Globus pallidus (tissue), 1 donor: ENCODE measurements at places on chromosomes 13 and 19.
A peak's percentile ranks its signal among the peaks of the same experiment; 100 is the strongest.

GRCh38 chr19:2534423-2535013, 58.6 kb downstream of the GADD45B start:
- DNase-seq: no peak

- no peak for DNase-seq
Observed at GRCh38 chr19:39677961-39678889, 22.5 kb downstream of the LGALS16 start.

GRCh38 chr19:13974073-13974472, 21.8 kb downstream of the DCAF15 start:
- DNase-seq: no peak

DNA sequence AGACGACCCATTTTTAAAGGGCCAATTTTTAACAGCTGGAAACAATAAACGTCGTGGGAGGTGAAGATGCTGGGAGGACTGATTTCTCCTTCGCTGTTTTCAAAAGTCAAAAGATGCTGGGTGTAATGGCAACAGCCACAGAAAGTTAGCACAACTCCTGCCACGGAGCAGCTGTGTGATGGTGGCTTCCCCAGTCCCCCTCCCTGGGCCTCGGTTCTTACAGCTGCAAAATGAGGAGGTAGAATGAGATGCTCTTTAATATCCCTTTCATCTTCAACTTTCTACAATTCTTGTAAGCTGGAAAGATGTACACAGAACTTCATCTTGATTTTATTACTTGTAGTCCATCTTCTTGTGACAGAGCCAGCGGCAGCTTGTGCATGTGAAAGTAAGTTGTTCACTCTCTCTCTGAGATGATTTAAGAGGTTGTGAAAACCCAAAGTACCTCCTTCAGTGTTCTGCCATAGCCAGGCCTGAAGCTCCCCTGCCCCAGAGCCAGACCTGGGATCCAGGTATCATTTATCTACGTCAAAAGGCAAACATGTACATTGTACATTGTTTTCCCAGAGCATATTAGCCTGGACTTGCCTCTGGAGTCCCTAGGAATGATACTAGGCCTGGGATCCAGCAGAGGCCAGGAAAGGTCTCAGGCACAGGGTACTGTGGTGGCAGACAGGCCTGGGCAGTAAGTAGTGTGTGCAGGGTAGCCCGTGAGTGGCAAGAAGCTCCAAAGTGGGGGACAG, 3.4 kb upstream of the UBE2L5 start:
- DNase-seq: no peak

GRCh38 chr13:79987323-79987722, 353.6 kb downstream of the SPRY2 start:
- DNase-seq: no peak

DNA sequence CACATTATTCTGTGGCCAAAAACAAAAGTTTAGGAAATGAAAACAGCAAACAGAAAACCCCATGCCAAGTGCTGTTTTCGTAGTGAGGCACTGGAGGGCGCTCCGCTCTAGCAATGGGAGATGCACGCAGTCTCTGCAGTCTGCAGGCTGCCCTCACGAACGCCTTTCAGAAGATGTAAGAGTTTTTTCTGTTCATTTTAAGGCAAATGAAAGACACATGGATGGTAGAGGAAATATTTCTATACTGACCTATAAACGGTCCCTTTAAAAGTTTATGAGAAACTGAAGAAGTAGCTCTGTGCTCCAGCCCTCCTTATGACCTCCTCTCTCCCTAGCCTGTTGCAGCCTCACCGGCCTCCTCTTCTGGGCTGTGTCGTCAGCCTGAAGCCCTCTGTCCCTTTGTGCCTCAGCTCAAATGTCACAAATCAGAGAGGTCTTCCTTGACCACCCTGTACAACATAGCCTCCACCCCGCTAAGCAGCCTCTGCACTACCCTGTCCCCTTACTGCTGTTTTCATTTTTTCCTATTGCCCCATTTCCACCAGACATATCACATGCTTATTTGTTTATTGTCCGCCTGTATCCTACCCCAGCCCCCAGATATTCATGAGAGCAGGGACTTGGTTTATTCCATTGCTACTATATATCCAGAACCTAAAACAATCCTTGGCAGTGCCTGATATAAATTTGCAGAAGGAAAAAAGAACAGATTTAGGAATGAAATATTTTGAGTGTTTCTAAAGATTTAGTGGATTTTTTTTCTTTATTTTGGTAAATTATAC, 116.4 kb downstream of the TM9SF2 start:
- DNase-seq: peak; percentile 23

GRCh38 chr19:9043524-9043923, 33.3 kb upstream of the MUC16 start:
- no peak for DNase-seq

GRCh38 chr13:44868397-44868796, 120.9 kb downstream of the NUFIP1 start:
- DNase-seq: no peak

DNA sequence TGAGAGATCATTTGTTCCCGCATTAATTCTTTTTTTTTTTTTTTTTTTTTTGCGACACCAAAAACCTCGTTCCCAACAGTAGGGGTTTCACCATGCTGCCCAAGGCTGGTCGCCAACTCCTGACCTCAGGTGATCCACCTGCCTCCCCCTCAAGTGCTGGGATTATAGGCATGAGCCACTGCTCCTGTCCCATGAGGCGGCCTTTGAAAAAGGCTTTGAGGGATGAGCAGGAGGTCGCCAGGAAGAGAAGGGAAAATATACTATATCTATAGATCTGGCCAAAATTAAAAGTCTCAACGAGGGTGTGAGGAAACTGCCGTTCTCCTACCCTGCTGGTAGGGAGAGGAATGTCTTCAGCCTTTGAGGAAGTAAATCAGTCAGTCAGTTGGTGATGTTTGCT, 26.2 kb downstream of the ZNF473 start:
- DNase-seq: no peak

- DNase-seq: no peak
Observed at GRCh38 chr13:76552041-76552772, 334.0 kb downstream of the KCTD12 start.

DNA sequence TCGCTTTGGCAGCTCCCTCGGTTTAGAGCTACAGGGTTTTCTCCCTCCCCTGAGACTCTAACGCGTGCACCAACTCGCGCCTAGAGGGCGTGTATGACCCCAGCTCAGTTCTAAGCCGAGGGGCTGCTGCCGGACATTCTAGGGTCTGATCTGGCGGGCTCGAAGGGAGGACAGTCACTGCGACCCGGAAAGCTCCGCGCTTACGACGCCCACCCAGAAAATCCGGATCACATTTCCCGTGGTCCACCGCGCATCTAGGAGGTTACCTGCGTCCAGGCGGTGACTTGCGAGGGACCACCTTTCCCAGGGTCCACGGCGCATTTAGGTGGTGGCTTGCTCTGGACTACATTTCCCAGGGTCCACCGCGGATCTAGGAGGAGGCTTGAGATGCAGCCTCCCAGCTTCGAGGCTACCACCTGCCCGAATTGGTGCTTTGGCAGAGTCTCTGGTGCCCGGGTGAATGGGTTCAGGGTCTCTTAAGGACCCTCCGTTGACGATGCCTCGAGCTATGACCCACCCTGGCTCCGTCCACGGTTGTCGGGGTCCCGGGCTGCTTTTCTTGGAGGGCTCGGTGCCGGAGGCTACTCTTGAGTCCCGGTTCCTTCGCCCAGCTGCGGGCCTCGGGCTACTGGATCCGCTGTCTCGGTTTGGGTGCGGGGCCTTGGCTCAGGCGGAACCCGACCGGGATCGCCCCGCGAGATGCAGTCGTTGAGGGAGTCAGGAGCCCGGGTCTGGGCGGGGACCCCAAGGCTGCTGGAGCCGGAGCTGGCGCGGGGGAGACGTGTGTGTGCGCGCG, 30.5 kb downstream of the ZNF146 start:
- DNase-seq: no peak

DNA sequence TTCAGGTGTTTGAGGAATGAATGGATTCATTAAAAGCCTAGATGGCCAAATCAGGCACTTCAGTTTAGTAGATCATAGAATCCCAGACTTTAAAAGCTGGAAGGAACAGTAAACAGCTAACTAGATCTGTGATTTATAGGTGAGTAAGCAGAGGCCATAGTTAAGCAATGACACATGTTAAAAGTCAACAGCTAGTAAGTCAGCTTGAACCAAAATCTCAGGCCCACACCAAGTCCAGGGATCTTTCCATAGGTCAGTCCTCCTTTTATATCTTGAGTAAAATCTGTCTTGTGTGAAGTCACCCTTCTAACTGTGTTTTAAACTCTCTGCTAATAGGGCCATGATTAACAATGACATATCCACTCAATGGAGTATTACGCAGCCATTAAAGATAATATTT, 275.5 kb upstream of the SOX21 start:
- DNase-seq: no peak

DNA sequence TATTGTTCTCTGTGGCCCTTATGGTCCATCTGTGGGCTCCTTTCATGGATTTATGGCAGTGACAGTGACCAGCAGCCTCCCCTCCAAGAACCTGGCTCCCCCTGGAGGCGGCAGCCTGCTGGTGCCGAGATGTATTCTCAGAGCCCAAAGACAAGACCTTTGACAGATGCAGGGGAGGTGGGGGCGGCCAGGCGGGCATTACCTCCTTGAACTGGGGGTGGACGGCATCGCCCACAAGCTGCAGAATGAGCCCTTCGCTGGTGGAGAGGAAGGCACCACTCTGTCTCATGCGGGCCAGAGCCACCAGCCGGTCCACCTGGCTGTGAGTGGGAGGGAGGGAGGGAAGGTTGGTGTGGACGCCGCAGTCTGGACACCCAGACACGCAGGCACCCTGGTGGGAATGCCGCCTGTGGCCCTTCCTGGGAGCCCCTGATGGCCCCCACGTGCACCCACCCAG, 6.6 kb downstream of the ISOC2 start:
- peak; percentile 79 for DNase-seq

GRCh38 chr13:92991692-92992091, 234.9 kb upstream of the GPC6 start:
- no peak for DNase-seq

DNA sequence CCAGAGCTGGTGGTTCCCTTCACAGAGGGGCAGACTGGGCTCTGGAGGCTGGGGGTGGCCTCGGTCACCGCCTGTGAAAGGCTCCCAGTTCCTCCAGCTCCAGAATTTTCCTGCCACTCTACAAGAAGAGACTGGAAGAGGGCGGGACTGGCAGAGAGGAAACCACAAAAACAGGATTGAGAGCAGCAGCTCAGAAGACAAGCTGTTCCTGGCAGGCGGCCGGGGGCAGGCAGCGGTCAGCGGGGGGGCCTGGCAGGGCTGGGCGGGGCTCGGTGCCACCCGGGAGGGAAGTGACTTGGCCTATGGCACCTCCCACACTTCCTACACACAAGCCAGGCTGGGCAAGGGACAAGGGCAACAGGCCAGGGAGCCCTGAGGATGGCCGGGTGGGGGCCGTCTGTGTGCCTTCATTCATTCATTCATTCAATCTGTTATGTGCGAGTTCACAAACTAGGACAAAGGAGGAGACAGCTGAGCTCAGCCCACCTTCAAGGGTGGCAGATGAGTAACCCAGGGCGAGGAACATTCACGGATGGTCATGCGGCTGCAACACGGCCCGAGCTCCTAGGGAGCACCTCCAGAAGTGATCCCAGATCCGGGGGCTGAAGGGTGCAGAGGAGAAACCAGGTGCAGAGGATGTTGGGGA, 16.9 kb upstream of the BTBD2 start:
- DNase-seq: peak; percentile 93

DNA sequence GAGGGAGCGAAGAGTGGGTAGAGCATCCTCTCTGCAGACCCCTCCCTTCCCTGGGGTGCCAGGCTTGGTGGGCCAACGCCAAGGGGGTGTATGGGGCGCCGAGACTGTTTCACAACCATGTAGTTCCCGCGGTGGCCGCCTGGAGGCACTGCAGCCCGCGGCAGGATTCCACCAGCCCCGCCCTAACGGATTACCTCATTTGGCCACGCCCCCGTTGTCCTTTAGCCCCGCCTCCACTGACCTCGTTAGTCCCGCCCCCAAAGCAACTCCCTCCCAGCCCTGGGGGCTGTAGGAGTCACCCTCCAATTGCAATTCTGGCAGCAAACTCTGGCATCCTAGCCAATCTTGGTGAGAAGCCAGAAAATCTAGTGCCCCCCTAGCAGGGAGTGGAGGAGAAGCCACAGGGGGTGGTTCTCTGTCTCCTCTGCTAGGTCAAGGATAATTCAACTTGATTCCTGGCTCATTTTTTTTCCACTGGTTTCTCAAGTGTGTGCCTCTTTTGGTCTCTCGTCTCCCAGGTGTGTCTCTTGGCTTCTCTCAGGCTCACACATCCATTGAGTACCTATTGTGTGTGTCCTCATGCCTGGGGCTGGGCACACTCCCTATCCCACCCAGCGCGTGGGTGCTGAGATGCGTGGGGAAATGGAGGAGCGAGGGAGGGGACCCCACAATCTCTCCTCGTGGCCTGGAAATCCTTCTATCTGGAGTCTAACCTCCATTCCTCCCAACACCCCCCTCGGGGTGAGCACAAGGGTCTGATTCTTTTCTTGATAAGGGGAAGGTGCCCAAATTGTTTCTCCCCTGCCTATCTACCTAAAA, 2.0 kb downstream of the OLFM2 start:
- peak; percentile 64 for DNase-seq

- DNase-seq: peak; percentile 67
Observed at GRCh38 chr13:50387051-50387581, 371.9 kb downstream of the KCNRG start.

DNA sequence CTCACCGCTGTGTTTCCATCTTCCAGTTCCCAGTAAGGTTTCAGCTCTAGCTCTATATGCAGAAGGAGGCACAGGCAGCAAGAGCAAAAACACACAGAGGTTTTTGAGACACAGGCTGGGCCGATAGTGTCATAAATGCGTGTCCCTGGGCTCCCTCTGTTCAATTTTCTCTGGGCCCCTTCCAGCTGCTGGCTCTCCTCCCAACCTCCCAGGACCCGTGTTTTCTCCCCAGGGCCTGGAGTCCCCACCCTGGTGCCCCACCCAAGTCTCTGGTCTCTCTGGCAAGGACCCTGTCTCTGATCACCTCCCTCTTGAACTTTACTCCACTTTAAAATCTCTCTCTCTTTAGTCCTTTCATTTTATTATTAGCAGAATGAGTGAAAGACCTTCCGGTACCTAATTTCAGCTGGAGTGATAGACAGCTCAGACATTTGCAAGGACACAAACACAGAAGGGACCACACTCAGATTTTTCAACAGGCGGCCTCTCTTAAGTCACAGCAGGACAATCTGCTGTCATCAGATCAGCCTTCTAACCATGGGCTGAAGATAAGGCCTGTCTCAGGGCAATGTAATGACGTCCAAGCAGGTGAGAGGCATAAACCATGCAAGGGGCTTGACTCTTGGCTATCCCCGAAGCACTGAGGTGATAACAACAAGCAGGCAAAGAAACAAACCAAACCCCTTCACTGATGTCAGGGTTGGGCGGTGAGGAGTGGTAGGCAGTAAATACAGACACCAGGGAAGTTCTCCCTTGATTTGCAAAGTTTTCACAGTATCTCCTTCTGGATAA, 190.0 kb upstream of the IRS2 start:
- DNase-seq: no peak

DNA sequence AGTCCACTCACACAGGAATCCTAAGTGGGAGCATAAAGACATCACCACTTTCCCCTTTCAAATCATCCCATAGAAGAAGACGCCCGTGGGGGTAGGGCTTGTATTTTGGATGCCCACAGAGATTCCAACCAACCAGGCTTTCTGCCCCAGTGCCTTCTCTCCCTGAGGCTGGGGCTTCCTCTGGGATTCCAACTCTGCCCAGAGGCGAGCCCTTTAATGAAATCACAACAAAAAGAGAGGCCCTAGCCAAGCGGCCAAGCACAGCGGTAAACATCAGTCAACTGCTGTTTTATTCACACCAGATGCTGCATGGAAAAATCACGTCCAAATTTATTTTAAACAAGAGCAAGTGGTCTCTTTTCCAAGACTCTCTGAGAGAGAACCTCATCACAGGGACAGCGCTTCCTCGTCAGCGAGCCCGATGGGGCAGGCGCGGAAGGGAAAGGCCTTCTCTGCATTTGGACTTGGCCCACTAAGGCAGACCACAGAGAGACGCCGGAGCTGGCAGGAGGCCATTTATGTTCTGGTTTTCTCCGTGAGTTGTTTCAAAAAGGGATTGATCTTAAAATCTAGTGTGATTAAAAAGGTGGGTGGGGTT, 31.5 kb downstream of the ADPRHL1 start:
- DNase-seq: no peak
